ENCODE measurements at places on chromosomes 6 and 20. TPM values are rescaled to one million over a fixed set of nuclear protein-coding genes. Genes with fewer than 3 reads are reported as not detected.

DNA sequence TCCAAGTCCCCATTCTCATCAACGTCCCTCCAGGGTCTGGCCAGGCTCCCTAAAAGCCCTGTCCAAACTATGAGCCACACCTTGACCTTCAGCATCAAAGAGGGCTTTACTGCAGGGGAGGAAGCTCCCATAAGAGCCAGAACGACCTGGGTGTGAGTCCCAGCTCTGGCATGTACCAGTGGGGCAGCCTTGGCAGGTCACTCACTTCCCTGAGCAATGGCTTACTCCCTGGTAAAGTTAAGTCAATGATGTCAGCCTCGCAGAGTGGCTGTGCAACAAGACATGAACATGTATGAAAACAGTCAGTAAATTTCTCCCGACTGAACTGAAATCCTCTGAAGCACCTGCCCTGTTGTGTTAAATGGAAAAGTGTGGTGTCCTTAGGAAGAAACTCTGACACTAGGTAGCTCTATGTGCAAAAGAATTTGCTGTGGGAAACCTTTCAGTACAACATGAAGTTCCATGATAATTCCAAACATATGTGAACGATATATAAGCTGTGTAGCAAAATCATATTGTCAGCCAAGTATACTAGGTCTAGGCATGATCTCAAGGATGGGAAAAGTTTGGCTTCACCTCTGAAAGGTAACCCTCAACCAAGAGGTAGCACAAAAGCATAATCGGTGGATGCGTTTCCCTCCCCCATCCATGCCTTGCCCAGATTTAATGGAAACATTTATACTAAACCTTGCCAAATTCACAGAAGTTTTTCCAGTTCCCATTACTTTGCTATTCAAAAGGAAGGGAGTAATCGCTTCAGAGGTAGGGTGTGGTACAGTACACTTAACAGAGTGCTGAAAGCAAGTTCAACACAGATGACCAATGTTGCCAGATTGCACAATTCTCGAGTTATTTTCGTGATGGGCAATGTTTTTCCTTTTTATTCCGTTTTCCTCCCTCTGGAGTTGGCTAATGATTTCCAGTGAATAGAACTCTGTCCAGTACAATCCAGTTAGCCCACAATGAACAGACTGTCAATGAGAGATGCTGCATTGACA lies 49.0 kb upstream of the RANBP9 start:
- no peak overlapping the region for H3K4me3 ChIP-seq
- H3K27me3 ChIP-seq = no peaks in the 10 kb centered on the region
- peaks cover 3% of the 10 kb centered on the region for H3K4me1 ChIP-seq
- peak overlapping the region; percentile 65 for H3K27ac ChIP-seq
- DNase-seq = no peak
- H3K36me3 ChIP-seq = no peaks in the 10 kb centered on the region

DNA sequence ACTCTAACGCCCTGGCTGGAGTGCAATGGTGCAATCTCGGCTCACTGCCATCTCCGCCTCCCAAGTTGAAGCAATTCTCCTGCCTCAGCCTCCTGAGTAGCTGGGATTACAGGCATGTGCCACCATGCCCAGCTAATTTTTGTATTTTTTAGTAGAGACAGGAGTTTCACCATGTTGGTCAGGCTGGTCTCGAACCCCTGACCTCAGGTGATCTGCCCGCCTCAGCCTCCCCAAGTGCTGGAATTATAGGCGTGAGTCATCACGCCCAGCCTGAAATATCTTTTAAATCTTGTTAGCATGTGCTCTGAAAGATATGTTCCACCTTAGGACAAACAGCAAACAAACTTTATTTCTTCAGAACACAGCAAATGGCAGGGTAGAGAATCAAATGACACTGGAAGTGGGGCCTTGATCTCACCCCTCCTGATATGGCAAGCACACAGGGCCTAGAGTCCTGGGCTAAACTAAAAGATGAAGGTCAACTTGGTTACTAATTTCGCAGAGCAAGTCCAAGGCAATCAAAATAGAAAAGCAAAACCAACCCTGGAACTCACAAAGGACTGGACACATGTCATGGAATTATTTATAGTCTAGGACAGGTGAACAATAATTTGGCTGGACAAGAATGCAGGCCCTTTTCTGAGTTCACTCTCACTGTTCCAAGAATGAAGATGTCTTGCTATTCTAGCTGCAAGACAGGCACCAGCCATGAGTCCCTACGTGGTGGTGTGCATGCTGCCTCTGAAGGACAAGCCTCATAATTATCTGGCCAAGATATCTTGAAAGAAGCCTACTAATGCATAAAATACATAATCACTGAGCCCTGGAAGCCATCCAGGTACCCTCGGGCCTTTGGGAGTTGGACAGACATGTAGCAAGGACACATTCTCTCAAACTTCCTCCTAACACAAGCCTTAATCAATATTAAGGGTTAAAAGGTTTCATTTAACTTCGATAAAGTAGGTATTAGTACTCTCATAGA lies 35.6 kb downstream of the B4GALT5 start:
- H3K27ac ChIP-seq = peak overlapping the region; percentile 88
- H3K4me1 ChIP-seq = peaks cover 98% of the 10 kb centered on the region

GRCh38 chr6:161359618-161359945 lies 85.7 kb upstream of the AGPAT4 start:
- no peak for DNase-seq
- no peak overlapping the region for H3K4me3 ChIP-seq
- H3K36me3 ChIP-seq = no peaks in the 10 kb centered on the region
- no peak overlapping the region for H3K27ac ChIP-seq
- H3K4me1 ChIP-seq = peaks cover 11% of the 10 kb centered on the region

DNA sequence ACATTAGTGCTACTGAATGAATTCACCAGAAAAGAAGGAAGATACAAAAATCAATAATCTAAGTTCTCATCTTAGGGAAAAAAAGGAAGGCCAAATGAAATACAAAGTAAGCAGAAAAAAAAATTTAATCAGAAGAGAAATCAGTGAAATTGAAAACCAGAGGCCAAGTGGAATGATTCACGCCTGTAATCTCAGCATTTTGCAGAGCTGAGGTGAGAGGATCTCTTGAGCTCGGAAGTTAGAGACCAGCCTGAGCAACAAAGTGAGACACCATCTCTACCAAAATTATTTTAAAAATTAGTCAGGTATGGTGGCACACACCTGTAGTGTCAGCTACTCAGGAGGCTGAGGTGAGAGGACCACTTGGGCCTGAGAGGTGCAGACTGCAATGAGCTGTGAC lies 21.2 kb upstream of the ASF1A start:
- H3K27ac ChIP-seq = no peak overlapping the region
- no peaks in the 10 kb centered on the region for H3K27me3 ChIP-seq
- H3K4me3 ChIP-seq = no peak overlapping the region
- no peak for DNase-seq
- H3K36me3 ChIP-seq = no peaks in the 10 kb centered on the region
- peaks cover 5% of the 10 kb centered on the region for H3K4me1 ChIP-seq

GRCh38 chr6:116929825-116930224 lies 52.8 kb downstream of the RFX6 start:
- H3K27me3 ChIP-seq = no peaks in the 10 kb centered on the region
- H3K27ac ChIP-seq = no peak overlapping the region
- no peaks in the 10 kb centered on the region for H3K4me1 ChIP-seq
- no peak for DNase-seq
- H3K4me3 ChIP-seq = no peak overlapping the region
- no peaks in the 10 kb centered on the region for H3K36me3 ChIP-seq

DNA sequence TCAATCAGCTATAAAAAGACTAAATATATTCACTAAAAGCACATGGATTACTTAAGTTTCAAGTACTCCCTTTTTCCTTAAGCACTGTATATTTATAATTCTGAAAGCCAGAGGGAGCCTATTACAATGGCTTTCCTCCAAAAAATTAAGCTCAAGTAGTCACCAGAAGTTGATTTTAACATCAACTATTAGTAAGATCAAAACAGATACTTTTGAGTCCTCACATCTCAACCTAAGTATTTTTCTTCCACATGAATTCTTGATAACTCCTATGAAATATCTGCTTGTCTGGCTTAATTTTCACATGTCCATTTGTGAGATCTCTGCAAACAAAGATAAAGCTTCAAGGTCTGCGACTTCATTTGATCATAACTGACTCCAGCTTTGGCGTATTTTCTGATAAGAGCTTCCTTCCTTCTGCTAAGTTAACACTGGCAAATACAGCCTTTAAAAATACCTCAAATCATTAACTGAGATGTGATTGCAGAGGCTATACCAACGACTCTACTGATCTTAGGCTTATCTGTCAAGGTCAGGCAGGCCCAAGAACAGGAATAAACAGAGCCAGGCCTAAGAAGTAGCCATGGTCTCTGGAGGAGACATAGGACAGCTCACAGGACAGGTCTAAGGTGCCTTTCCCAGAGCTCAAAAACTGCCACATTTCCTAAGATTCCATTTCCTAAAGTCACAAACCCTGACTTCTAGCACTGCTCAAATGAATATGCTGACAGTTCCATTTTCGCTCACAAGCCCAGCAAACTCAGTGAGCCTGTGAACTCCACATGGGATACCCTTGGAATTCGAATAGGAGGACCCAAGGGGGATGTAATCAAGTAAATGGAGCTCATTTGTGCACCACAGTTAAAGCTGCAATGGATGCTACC lies 10.0 kb downstream of the SNX5 start:
- peak; percentile 58 for DNase-seq
- H3K4me1 ChIP-seq = peaks cover 45% of the 10 kb centered on the region
- no peak overlapping the region for H3K4me3 ChIP-seq
- H3K36me3 ChIP-seq = peaks cover 28% of the 10 kb centered on the region
- no peaks in the 10 kb centered on the region for H3K27me3 ChIP-seq

- no peak overlapping the region for H3K4me3 ChIP-seq
- DNase-seq = no peak
Observed at GRCh38 chr6:115663681-115664080, 397.0 kb downstream of the FRK start.

- no peaks in the 10 kb centered on the region for H3K4me1 ChIP-seq
- no peak for DNase-seq
- no peaks in the 10 kb centered on the region for H3K36me3 ChIP-seq
- no peak overlapping the region for H3K27ac ChIP-seq
- H3K4me3 ChIP-seq = no peak overlapping the region
- no peaks in the 10 kb centered on the region for H3K27me3 ChIP-seq
Observed at GRCh38 chr20:60334911-60335310, 376.7 kb downstream of the CDH26 start.

DNA sequence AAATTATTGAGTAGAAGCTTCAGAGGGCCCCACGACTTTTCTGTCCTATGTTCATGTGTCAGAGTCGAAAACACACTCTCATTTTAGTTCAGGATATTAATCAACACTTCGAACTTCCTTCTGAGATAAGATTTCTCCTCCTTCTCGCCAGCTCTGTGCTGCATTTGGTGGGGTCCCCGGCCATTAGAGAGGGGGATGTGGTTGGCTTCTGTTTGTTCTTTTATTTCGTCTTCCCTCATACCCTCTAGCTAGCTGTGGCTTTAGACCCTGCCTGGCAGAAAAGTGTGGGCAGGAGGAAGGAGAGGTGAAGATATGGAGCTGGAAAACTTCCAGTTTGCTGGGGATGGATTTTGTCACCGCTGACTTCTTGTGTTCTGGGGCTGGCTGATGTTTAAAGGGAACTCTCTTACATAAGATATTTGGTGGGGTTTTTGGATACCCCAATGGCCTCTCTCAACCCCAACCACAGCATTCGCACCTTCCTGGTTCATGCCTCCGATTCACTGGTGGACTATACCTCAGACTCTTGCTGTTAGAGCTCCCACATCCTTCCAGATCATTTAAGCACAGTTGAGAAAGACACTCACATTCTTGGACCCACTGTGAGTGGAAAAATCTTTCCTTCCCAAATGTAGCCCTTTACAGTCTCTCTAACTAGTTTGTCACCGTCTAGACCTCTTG lies 30.7 kb upstream of the TMX4 start:
- no peaks in the 10 kb centered on the region for H3K27me3 ChIP-seq
- H3K4me3 ChIP-seq = no peak overlapping the region
- no peaks in the 10 kb centered on the region for H3K4me1 ChIP-seq
- no peak for DNase-seq
- H3K27ac ChIP-seq = no peak overlapping the region

DNA sequence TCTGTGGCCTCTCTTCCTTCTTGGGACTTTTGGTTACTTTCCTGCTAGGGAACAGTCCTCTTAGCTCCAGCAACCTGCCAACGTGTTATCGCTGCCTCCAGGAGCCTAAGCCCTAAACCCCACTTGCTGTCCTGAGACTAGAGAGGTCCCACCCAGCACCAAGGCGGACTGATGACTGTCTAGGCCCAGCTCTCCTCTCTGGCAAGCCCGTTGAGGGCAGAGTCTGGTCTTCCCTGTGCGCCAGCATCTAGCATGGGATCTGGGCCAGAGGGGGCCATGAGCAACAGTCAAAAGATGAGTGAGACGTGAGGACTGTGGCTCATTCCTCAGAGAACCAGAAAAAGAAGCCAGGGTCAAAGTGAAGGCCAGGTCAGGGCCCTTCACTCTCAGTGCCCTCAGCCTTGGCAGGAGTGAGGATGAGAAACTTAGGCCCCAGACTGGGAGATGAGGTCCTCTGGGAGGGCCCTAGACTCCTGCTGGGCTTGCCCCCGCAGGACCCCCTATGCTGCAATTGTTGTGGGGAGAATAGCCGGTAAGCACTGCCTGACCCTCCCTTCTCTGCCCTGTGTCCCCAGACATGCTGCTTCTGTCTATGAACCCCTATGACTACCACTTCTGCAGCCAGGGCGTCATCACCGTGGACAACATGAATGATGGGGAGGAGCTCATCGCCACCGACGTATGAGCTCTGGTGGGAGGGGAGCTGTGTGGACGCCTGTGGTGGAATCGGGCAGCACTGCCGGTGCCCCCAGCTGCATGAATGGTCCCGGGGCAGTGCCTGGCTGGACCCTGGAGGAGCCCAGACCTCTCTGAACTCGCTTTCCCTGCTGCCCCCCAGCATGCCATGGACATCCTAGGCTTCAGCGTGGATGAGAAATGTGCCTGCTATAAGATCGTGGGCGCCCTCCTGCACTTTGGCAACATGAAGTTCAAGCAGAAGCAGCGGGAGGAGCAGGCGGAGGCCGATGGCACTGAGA lies 30.9 kb downstream of the MYH7B start:
- H3K27me3 ChIP-seq = peaks cover 37% of the 10 kb centered on the region
- no peak overlapping the region for H3K4me3 ChIP-seq
- H3K27ac ChIP-seq = no peak overlapping the region
- no peaks in the 10 kb centered on the region for H3K4me1 ChIP-seq

- H3K36me3 ChIP-seq = peaks cover 98% of the 10 kb centered on the region
- H3K27ac ChIP-seq = peak overlapping the region; percentile 71
- H3K4me3 ChIP-seq = no peak overlapping the region
- peak; percentile 84 for DNase-seq
Observed at GRCh38 chr6:160030103-160030502, 61.2 kb downstream of the IGF2R start.

GRCh38 chr6:6715465-6715864 lies 126.9 kb downstream of the LY86 start:
- no peak overlapping the region for H3K4me3 ChIP-seq
- no peak for DNase-seq
- H3K36me3 ChIP-seq = no peaks in the 10 kb centered on the region
- no peaks in the 10 kb centered on the region for H3K27me3 ChIP-seq
- H3K4me1 ChIP-seq = peaks cover 13% of the 10 kb centered on the region
- H3K27ac ChIP-seq = peak overlapping the region; percentile 3

GRCh38 chr6:118122161-118122725 lies 215.2 kb downstream of the SLC35F1 start:
- H3K27me3 ChIP-seq = no peaks in the 10 kb centered on the region
- no peaks in the 10 kb centered on the region for H3K4me1 ChIP-seq
- no peak overlapping the region for H3K4me3 ChIP-seq
- no peak for DNase-seq
- no peaks in the 10 kb centered on the region for H3K36me3 ChIP-seq

Gene SLC17A9
- total RNA-seq = 18.1 TPM

Gene KIFC1
- 5.8 TPM for total RNA-seq

Gene SLC12A5
- 0.71 TPM for total RNA-seq

Gene PKIB
- total RNA-seq = 2.3 TPM

Measured in left lung (tissue), 14 donors.